ENCODE measurements at places on chromosomes 5 and 9. TPM values are rescaled to one million over a fixed set of nuclear protein-coding genes. Genes with fewer than 3 reads are reported as not detected.

The ANKH gene
- total RNA-seq: 78.1 TPM

The OR1B1 gene
- total RNA-seq: not detected

The DRD1 gene
- 1.1 TPM for total RNA-seq

The SEMA6A gene
- 24.0 TPM for total RNA-seq

The ARL10 gene
- total RNA-seq: 4.4 TPM

The SLC6A7 gene
- not detected for total RNA-seq

The PANK3 gene
- 55.1 TPM for total RNA-seq

DNA sequence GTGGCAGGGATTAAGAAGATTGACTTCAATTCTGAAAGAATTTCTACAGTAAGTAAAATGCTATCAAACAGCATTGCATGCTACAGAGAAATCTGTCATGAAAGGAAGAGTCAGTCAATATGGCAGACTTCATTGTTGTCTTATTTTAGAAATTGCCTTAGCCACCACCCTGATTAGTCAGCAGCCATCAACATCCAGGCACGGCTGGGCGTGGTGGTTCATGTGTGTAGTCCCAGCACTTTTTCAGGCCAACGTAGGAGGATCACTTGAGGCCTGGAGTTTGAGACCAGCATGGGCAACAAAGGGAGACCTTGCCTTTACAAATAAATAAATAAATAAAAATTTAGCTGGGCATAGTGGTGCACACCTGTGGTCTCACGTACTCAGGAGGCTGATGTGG lies 46.6 kb downstream of the RMI1 start:
- DNase-seq: no peak

DNA sequence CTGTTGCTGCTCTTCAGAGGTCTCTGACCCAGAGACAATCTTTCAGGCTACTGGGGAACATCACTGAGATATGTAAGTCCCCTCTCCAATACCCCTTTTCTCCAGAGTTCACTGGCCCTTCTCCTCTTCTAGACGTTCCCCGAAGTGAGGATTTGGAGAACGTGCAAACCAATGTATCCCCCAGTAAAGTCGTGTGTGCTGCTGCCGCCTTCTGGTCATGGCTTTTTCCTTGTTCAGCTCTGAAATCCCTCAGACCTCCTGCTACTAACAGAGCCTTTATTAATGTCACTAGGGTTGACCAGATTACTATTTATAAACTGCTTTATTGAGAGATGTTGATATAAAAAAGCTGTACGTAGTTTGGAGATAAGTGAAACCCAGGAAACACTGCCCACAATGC lies 1028.6 kb downstream of the CDH9 start:
- no peak for DNase-seq

GRCh38 chr5:94856257-94856800 lies 237.9 kb downstream of the SLF1 start:
- DNase-seq: no peak

DNA sequence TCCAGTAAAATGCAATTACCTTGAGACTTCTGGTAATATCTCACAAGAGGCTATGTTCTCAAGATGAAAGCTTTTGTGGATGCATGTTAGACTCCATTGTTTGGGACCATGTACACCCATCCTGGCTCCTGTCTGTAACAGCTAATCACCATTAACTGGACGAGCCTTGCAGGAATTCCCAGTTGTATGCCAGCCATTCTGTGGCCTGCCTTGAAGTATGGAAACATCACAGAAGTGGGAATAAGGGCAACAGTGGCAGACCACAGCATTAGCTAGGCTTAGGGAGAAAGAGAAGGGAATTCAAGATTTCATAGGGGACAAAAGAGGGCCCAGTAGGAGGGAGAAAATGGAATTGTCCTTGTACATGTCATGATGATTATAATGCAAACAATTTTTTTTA lies 79.0 kb downstream of the RORB start:
- no peak for DNase-seq

GRCh38 chr5:143261748-143262392 lies 141.6 kb downstream of the NR3C1 start:
- DNase-seq: no peak

- DNase-seq: no peak
These were observed 148.0 kb downstream of the TARS1 start for GRCh38 chr5:33588654-33589372.

GRCh38 chr5:168881427-168882149 lies 302.4 kb upstream of the PANK3 start:
- DNase-seq: no peak

DNA sequence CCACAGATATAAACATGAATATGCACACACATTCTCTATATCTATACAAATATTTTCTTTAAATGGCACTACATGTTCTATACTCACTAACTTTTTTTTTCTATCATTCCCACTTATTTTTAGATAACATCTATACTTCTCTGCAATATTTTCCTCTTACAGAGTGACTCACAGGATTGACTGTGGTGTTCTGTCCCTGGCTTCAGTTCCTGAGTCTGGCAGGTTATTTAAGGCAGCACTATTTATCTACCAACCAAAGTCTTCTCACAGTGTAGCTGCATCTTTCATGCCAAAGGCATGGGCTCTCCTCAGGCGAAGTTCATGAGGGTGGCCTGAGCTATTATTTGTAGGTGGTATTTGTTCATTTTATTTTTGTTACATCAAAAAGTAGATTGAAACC lies 409.0 kb downstream of the PRR16 start:
- no peak for DNase-seq

DNA sequence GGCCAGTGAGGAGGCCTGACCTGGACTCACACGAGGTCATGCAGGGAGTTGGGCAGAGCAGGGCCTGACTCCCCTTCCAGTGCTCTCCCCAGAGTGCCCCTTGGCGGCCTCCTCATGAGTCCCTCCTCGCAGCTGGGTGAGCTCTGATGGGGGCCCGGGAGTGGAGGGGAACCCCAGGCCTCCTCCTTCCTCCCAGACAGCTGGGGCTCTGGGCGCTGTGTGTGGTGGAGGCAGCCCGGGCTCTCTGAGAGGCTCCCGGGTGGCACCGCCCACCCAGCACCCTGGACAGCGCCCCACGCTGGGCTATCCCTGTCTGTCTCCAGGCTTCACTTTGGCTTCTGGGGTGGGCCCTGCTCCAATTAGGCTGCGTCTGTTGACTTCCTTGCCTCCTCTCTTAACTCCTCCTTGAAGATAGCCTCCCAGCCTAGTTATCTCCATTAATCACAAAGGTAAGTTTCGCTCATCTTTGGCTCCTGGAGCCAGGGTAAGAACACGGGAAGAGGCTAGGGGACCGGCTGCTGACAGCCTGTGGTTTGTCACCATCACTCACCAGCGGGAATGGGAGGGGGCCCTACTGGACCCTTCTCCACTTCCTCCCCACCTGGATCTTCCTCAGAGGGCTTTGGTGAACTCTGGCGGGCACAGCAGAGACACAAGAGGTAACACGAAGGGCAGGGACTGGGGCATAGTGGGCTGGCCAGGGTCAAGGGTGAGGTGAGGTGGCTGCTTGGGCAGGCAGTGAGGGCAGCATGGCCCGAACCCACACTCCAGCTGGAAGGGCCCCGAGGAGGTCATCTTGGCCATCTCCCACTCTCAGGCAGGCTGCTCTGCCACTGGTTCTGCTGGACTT lies 13.1 kb downstream of the PSD2 start:
- DNase-seq: no peak

GRCh38 chr9:125133403-125134329 lies 9.7 kb downstream of the SCAI start:
- no peak for DNase-seq

- no peak for DNase-seq
These were observed 100.1 kb upstream of the DHFR start for GRCh38 chr5:80754900-80755299.

GRCh38 chr5:37776826-37777225 lies 63.0 kb downstream of the GDNF start:
- DNase-seq: no peak

DNA sequence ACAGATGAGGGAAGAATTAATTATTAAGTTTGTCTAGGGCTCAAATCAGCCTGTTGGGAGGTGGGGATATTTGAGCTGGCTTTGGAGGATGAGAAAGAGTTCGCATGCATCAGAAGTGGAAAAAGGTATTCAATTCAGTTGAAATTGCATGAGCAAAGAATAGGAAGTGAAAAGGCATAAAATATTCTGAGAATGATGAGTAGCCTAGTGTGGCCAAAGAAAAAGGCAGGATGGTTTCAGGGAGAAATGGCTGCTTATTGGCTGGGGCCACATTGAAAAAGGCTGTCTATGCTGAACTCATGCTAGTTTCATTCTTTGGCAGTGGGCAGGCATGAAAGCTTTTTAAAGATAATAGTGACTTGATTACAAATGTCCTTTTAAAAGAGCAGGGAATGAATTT lies 235.4 kb upstream of the RIOK2 start:
- no peak for DNase-seq

DNA sequence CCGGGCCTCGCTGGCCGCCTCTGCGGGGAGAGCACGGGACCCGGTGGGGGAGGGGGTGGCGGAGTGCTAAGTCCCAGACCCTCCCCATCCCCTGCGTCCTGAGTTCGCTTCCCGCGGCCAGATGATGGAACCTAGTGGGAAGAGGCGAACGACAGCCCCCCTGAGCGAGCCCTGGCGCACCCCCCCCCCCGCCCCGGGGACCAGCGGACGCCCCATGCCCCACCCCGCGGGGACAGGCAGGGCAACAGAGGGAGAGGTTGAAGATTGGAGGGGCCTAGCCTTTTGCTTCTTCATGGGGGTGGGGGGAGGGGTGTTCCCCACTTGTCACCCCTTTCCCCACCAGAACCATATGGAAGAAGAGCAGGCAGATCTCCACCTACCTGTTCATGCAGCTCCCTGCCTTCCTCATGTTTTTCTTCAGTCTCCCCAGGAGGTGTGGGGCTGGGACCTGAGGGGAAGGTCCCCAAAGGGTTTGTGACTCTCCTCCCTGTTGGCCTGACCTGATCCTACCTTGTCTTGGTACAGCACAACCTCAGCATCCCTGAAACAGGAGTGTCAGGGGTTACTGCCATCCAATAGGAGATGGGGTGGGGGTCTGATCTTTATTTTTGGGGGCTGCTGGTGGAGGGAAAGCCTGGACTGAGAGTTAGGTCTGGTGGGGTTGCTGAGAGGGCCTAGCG lies 485 bp downstream of the FAM53C start:
- no peak for DNase-seq

GRCh38 chr9:126519660-126520420 lies 93.9 kb upstream of the LMX1B start:
- DNase-seq: no peak

DNA sequence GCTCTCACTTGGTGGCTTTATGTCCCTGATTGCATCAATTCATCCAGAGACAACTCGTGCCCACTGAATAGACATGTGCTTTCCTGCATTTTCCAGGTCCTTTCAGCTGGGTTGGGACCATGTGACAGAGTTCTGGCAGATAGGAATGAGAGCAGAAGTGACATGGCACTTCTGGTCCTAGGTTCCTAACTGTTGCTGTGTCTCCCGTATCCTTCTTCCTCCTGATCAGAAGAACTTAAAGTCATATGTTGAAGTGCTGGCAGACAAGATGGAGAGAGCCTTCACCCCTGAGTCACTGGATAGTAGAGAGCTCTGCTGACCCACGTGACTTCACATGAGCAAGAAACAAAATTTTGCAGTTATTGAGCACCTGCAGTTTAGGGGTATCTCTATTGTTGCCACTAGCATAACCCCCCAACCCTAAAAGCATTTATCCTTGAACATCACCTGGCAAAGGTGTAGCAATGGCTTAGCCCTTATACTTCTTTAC lies 80.0 kb downstream of the NREP start:
- DNase-seq: no peak

DNA sequence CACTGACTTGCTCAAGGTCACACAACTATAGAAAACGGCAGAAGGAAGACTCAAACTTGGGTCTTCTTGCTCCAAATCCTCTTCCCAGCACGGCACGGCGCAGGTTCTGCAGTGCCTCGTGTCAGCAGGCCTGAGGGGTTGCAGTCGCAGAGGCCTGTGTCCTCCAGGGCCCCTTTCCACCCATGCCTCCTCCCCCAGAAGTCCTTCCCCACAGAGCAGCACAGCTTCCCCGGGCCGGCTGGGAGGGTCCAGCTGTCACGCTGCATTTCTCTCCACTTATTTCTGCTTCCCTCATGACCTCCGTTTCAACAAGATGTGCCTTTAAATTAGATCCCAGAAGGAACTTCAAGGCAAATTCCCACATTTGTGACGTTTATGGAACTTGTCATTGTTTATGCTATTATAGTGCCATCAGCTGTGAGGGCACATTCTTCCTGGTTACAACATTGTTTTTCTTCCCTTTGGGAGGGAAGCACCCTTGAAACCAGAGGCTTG lies 148.4 kb downstream of the C5orf15 start:
- peak; percentile 39 for DNase-seq

GRCh38 chr9:123465304-123465703 lies 109.3 kb downstream of the CRB2 start:
- no peak for DNase-seq

DNA sequence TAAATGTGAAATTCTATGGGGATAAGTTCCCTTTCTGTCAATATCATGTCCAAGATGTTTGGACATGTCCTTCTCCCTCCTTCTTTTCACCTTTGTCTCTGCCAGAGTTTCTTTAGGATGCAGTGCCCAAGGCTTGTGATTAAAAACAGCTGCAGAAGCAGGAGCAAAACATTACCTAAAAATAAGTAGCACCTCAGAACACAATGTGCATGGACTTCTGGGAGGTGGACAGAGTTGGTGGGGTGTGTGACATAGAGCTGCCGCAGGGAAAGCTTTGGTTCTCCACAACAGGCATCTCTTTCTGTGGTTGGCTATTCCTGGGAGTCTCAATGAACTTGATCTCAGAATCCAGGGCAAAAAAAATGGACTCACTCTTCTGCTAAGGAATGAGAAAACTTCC lies 97.0 kb downstream of the SEC61B start:
- no peak for DNase-seq

GRCh38 chr9:120741191-120741590 lies 26.9 kb upstream of the MEGF9 start:
- DNase-seq: no peak

DNA sequence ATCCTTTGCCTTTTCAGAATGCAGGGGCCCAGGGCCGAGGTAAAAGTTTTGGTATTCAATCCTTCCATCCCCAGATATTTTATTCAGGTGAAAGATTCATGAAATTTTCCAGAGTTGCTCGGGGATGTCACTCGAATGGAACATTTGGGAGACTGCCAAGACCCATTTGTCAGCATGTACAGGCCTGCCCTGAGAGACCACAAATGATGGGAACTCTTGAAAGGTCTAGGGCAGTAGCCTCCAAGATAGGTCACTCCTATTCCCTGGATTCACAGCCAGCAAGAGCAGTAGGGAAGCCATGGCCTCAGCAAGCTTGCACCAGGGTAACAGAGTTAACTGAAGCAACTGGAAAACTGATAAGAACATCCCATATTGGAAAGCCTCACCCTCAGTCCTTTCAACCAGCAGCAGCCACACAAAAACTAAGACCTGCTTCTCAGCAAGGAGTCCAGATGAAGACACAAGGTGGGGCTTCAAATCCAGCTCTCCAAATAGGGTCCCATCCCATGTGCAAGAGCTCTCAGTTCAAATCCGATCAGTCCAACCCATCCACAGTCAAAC lies 12.5 kb downstream of the CARD6 start:
- DNase-seq: no peak

GRCh38 chr9:70256123-70256551 lies 2.6 kb upstream of the SMC5 start:
- no peak for DNase-seq

Data from mesenteric fat pad (tissue), 1 donor.